ENCODE measurements at places on chromosomes 6 and 20.
A peak's percentile ranks its signal among the peaks of the same experiment; 100 is the strongest.

DNA sequence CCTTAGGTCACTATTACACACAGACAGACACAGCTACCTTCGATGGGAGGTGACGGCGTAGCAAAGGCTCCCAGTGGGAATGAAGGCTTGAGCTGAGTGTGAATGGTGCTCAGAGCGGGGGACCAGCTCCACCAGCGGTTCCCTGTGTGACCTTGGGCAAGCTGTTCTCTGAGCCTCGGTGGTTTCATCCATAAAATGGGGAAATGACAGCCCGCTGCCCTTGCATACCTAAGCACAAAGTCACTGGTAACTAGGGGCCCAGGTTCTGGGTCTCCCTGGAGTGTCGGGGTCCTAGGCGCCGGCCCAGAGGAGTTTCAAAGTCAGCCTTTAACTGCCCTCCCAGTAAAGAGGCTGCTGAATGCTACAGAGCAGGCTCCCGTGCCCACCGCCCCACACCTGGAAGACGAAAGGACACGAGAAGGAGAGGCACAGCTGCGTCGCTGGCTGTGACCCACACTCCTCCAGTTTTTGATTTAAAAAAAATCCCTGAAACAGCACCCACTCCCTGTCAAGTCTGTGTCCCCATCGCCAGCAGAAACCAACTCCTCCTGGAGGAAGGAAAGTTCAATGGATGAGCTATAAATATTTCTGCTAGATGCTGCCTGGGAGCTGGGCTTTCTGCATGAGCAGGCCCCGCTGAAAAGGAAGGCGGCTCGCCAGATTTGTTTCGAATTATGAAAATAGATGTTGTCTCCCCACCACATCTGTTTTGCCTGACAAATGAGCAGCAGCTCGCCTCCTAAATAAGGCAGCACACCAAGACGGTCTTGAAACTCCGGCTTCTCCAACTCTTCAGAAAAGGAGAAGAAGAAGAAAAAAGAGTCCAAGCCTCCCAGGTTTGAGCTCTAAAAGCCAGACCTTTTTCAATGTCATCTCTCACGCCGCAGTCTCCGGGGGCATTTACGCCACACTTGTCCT lies 27.4 kb downstream of the PMEPA1 start:
- no peak for DNase-seq

GRCh38 chr20:51463560-51463959 lies 79.0 kb downstream of the NFATC2 start:
- DNase-seq: no peak

GRCh38 chr20:63297796-63298572 lies 5.0 kb downstream of the COL20A1 start:
- DNase-seq: no peak

DNA sequence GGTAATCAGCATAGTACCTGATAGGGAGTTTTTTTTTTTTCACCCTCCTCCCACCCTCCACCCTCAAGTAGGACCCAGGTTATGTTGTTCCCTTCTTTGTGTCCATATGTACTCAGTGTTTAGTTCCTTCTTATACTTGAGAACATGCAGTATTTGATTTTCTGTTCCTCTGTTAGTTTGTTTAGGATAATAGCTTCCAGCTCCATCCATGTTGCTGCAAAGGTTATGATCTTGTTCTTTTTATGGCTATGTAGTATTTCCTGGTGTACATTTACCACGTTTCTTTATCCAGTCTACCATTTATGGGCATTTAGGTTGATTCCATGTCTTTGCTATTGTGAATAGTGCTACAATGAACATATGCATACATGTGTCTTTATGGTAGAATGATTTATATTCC lies 41.9 kb downstream of the FOXA2 start:
- no peak for DNase-seq

DNA sequence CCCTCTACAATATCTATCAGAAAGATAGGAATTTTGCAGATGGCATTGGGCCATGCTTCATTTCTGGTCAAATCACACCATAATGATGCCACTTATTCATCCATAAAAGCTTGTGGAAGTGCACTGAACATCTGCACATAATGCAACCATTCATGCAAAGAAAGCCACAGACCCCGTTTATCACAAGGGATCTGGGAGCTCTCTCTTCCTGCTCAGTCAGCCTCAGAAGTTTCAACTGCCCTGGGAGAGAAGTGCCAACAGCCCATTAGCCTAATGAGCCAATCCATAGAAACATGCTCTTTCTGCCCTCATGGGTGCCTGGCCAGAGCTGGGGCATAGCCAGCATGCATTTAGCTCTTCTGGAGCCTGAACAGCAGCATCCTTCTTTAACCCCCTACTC lies 85.8 kb downstream of the SLC35F1 start:
- no peak for DNase-seq

DNA sequence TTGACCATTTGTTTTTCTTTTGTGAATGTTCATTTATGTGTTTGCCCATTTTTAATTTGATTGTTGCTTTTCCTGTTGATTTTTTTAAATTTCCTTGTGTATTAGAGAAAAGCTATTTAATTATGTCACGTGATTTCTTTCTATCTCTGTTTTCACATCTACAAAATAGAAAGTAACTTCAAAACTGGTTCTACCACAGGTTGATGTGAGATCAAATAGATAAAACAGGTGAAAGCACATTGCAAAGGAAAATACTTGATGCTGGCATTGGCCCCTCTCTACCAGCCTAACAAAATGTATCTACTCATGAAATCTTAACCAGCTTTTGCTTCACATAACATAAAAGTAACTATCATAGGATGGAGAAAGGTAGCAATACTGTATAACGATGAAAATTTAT lies 129.2 kb downstream of the TMEM242 start:
- DNase-seq: no peak

DNA sequence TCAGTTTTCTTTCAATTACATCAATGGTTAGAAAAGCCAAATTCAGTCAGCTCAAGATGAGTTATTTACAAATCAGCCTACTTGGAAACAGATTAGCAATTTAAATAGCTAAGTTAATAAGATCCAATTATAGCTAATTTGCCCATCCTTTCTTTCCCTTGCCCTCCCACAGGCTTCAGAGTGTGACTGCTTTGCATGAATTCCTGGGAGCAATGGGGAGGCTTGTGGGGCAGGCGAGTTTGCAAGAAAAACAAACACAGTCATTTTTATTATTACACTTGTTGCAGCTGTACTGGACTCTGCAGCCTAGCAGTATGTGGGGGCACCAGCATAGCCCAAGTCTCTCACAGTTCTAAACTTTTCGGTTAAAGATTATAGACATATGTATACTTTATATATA lies 219.0 kb downstream of the NKAIN2 start:
- DNase-seq: no peak

DNA sequence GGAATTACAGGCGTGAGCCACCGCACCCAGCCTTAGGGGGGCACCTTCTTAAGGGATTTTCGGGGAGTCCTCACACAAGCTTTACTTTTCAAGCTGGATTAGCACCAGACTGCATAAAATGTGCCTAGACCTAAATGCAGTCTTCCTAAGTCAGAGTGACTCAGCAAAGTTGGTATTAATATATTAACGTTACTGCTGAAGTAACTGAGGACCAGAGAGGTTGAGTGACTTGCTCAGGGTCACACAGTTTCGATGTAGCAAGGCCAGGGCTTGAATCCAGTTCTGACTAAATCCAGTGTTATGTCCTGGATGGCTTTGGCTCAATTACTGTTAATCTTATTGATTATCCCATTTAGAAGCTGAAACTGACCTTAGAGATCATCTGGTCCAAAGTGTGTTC lies 13.4 kb downstream of the EDEM2 start:
- DNase-seq: no peak

GRCh38 chr20:62762801-62763368 lies 33.4 kb upstream of the MRGBP start:
- no peak for DNase-seq

GRCh38 chr6:43052842-43053544 lies 658 bp downstream of the CUL7 start:
- DNase-seq: no peak

DNA sequence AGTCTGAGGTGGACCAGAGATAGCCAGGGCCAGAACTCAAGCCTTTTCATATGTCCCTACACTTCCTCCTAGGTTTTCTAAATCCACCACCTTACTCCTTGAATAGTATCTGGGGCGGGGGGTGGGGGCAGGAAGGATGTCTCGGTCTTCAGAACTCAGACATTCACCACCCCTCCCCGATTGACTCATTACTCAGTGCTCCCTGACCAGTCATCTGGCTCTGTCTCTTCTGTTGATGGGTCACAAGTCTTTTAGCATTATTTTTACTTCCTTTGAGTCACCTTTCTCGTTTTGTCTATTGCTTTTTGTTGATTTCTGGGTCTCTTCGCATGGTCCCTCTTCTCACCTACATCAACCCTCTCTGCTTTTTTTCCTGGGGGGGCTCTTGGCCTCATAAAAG lies 23.3 kb downstream of the NOX3 start:
- no peak for DNase-seq

DNA sequence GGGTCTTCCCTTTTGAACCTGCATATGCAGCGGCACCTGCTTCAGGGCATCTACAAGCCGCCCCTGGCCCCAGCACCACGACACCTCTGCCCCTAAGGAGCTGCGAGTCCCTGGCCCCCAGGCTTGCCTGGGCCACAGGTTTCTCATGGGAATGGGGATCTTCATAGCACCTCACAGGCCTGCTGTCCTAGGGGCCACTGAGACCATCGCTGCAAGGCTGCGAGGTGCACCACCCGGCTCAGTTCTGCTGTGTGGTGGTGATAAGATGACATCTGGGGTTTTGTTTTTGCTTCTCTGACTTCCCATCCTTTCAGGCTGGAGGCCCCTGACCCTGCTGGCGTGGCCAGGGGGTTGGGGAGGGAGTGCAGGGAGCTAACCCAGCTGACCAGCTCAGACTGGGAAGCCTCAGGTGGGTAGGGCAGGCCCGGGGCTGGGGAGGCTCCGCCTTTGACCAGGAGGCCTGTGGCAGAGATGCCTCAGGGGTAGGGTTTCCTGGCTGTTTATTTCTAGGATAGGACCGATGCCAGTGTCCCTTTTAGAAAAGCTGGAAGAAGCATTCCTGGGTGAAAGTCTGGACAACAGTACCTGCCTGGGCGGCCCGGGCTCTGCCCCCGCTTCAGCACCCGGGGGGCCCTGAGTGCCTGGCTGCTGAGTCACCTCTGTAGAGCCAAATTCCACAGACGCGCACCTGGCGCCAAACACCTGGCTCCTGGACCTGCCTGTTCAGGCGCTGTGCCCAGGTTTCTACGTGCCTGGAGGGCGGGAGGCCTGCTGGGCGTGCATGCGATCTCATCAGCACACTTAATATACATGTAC lies 264.7 kb downstream of the DLL1 start:
- DNase-seq: no peak

DNA sequence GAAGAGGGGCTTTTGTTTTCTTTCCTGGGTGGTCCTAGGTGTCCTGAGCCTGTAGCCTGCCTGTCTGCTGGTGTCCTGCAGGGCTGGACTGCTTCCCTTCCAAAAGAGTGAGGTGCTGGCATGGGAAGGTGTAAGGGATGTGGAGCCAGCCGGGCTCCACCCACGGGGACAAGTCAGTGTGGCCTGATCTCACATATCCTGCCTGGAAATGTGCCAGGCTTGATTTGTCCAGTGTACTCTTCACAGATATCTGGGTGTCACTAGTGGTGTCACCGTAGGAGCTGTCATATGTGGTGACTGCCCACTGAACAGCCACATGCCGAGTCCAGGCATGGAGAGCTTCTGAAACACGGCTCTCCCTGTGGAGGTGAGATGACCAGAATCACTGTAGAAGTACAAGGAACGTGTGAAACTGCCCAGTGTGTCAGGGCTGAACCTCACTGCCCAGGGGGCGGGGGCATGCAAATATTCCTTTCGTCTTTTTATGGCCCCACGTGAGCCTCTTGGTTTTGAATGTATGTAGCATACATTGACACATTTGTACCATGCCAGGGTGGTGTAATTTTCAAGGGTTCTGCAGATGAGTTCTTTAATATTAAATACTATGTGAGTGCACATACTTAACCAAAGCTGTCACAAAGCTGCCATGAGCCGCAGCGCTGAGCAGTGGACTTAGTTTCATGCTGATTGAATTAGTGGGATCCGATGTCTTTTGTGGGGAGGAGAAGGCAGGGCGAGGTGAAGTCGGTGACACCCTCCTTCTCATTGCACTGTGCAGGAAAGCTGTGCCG lies 55.8 kb downstream of the CDH4 start:
- no peak for DNase-seq

- no peak for DNase-seq
Measured at GRCh38 chr6:45447005-45447404, 69.3 kb upstream of the SUPT3H start.

DNA sequence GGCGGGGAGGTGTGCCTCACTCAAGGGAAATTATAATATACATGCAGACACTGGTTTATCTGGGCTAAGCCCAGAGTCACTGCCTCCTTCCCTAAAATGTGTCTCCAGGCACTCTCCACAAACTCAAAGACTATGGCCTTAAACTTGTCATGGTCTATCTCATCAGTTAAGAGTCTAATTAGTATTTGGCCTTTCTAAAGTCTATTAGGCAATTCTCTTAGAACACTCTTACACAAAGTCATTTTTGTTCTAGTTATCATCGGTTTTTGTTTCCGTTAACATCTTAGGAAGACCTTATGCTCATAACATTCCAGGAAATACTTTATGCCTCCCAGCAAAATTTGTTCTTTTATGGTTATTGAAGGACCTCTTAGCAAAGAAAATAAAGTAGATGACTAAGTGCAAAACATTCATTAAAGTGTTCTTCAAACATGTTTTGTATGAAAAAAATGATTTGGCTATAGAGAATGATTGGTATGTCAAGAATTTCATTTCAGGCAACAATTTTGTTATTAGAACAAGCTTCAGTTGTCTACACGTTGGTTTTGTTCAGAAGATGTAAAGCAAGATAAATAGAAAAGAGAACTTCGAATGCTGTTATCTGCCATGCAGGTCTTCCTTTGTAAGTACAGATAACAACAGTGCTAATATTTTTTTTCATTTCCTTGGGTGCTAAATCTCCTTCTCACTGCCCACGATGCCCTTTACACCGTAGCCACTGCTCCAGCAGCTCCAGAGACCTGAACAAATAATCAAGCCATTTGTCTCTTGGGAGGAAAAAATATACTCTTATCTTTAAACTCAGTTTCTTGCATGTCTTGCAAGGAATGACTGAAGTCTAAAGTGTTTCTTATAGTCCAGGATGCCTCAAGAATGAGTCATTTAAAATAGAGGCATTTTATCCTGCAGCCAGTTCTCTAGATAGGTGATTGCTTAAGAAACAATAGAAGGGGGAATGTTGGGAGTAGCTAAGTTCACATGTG lies 170.4 kb downstream of the HTR1B start:
- peak; percentile 7 for DNase-seq

GRCh38 chr6:156556811-156557210 lies 220.4 kb upstream of the ARID1B start:
- DNase-seq: no peak

All from stromal cell of bone marrow (primary cell).